ENCODE measurements at places on chromosomes 7 and 10.

DNA sequence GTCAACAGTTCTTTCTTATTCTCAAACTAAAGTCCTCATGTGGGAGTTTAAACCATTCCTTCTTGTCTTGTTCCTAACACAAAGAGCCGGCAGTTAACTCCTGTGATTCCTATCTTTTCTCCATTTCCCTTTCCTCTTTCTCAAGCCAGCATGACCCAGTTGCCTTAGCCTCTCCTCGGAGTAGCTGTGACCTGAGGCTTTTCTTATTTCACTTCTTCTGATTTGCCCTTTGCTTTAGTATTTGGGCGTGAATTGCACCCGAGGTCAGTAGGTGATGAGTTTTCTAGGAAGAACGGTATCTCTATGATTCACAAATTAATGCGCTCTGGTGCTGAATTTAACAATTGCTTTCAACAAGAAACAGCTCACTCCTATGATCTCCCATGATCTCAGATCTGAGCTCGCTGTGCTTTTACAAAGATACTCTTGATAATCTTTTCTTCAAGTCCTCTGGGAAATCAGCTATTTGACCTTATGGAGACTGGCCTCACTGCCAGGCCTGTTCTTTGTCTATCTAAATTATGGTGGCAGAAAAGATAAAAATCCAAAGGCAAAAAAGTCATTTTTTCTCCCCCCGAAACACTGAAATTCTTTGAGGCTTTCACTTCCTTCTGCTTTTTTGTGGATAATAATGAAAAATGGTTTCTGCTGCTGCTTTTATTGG, 184.6 kb downstream of the JCAD start:
- DNase-seq, result no peak

- no peak for DNase-seq
Observed at GRCh38 chr10:84668186-84668763, 339.9 kb downstream of the CCSER2 start.

- DNase-seq, result no peak
Observed at GRCh38 chr10:44398747-44399658, 14.1 kb upstream of the CXCL12 start.

GRCh38 chr10:17989908-17990767, 38.4 kb downstream of the SLC39A12 start:
- DNase-seq, result no peak

- no peak for DNase-seq
Observed at GRCh38 chr7:22632674-22633073, 94.3 kb upstream of the IL6 start.

DNA sequence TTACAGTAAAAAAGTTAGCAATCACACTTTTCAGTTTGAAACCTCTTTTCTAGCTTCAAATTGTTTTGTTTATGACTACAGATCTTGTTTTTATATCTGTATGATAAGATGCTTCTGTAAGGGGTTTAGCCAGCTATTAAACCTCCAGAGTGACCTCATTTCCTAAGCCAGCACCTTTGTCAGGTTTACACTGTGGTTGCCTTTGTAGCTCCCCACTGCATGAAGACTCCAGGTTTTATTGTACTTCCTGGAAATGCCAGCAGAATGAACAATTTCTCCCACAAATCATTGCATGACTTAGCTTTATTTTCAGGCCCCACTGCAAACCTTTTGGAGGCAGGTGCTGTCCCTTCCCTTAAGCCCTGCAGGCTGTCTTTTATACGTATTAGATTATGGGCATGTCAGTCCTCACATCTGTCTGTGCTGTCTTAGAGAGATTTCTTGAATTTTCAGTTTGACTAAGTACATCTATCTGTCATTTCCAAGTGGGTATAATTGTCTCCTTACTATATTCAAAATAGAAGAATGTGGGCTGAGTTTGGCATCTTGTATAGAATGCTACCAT, 8.2 kb upstream of the AGR3 start:
- no peak for DNase-seq

- no peak for DNase-seq
Observed at GRCh38 chr7:69276011-69276729, 322.1 kb upstream of the AUTS2 start.

GRCh38 chr7:32048970-32049491, 21.2 kb downstream of the PDE1C start:
- no peak for DNase-seq

DNA sequence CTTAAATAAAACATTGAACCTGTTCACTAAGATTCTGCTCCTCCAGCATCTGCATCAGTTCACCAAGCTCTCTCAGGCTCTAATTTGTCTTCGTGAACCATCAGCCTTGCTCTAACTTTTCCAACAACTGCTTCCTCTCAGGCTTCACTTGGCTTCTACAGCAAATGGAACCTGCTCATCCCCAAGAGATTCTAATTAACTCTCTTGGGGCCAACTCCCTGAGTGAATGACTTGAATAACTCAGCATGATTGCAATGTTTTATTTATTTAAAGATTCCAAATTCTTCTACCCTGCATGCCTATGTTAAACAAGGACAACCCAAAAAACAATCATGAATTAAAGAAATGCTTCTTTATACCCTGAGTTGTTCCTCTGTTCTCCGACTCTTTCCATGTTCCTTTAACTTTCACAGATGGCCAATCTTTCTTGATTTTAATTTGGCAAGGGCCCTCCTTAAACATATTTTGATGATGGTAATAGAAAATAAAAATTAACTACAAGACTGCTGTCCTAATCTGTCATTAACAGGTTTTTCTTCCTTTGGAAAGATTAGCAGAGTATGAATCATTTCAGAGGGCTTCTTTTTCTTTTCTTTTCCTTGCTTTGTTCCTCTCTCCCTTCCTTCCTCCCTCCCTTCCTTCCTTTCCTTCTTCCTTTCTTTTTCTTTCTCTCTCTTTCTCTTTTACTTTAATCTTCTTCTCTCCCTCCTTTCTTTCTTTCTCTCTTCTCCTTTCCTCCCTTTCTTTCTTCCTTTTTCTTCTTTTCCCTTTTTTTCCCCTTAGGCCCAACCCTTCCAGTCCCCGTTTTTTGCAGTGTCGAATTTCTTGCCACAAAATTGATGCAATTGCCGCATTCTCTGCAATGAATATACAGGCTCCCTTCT, 195.0 kb upstream of the RHOBTB1 start:
- DNase-seq, result no peak

DNA sequence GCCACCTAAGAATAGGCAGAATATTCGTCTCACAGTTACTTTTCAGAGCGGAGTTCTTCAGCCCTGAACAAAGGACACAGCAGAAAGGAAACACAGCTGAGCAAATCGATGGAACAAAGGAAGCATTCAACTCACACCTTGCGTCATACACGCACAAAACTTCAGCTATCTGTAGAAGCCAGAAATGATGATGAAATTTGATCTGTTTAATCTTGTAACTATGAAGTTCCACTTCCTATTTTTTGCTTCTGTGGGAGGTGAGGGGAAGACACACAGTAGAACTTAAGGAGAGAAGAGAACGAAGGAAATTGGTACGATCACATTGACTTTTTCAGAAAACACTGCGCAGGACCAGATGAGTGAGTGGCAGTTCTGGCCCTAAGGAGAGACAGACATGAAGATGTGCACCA, 26.2 kb downstream of the FAM171A1 start:
- no peak for DNase-seq

DNA sequence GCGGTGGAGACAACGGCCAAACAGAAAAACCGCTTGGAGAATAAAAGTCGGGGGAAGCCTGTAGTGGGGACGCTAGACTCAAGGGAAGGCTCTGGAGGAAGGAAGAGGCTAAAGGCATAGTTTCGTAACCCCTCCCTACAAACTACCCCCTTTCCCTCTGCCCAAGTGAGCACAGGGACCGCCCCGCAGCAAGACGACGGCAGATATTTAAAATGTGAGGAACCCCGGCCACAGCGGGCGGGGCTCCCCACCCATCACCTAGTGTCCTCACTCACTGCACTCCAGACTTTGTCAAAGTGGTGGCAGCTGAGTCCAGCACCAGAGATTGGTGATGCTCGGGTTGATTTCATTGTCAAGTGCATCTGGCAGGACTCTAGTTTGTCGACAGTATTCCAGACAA, 69.1 kb downstream of the PRKAG2 start:
- DNase-seq, result no peak

DNA sequence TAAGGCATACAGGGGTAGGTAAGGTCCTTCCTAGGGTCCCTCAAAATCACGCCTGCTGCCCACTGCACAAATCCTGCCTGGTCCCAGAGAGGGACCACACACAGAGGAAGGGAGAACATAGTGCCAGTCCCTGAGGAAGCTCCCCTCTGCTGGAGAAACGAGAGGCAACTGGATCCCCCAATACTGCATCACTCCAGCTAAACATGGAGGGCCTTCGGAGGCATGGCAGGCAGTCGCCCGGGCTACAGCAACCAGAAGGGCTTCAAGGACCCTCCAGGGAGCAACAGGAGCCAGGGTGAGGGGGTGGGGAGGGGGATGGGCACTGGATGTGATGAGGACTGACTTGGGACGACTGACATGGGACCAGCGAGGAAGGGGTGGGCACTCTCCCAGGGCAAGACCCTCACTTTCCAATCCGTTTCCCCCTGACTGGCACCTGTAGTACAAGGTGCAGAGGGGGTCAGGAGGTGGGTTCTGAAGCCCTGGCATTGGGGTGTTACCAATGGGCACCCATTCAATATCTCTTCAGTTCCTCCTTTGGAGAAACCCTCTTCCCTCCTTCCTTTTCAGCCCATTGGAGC, 21.7 kb downstream of the DDIT4 start:
- no peak for DNase-seq

- DNase-seq, result no peak
Observed at GRCh38 chr10:77188521-77188920, 449.1 kb downstream of the KCNMA1 start.

GRCh38 chr7:40177071-40177470, 42.3 kb downstream of the SUGCT start:
- no peak for DNase-seq

DNA sequence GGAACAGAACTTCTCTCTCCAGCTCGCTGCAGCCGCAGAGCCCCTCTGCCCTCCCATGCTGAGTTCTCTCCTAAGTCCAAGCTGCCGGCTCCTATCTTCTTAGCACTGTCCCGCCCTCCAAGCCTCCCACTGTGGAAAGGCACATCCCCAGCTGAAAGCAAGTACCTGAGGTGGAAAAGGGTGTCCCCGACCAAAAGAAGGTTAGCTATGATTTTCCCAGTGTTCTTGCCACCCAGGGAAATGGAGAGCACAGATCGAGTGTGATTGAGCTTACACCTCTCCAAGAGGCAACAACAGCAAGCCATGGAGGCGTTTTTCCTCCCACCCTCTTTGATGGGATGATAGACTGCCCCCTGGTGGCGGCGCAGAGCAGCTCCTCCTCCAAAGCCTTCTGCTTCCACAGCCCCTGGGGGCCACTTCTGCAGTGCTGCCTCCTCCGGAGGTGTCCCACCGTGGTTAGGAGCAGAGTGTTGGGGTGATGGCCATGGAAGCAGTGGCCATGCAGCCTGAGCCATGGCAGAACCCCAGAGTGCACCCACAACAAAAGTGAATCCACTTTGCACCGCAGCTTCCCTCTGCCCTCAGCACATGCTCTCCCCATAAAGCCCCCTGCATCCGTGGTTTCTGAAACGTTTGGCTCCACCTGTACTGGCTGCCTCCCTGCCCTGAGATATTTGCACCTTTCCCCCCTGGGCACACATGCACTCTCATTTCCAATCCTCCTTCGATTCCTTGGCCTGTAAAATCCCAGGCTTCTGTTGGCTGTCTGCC, 143.1 kb upstream of the STK17A start:
- DNase-seq, result peak; percentile 37

GRCh38 chr7:116421298-116421697, 78.2 kb upstream of the CAV2 start:
- no peak for DNase-seq

- no peak for DNase-seq
Observed at GRCh38 chr7:133955208-133955607, 171.9 kb upstream of the LRGUK start.

- DNase-seq, result no peak
Observed at GRCh38 chr7:12074889-12075288, 136.2 kb upstream of the TMEM106B start.

DNA sequence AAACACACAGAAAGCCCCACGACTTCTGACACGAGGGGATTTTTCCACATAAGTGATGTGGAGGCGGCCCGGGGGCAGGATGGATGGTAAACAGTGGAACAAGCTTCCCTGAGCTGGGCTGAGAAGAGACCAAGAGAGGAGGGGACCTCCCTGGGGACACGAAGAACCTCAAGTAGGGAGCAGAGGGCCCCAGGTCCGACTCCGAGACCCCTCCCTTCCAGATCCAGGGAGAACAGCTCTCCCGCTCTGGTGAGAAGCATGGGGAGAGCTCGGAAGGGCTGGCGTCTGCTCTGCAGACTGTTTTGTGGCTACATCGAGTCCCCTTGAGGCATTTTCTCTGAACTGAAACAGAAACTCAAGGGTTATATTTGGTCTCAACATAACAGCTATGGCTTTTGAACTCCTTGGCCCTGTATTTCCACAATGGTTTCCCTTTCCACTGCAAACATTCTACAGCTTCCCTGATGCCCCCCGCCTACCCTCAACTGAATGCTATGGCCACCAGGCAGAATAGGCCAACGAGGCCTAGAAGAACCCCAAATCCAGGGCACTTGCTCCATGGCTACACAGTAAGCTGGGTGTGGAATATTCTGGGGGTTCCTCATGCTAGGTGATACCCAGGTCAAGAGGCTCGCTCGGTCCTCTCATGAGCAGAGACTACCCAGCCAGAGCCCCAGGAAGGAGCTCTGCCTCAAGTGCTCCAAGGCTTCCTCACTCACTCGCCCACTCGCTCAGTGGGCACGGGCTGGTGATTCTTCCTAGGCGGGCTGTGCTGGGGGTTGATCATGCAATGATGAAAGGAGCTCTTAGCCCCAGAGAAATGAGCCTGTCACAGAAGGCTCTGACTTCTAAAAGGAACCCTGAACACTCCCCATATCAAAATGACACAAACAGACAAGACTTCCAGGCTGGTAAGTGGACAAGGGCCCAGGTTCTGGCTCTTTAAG, 47.5 kb downstream of the FAM53B start:
- DNase-seq, result no peak
